Articular chondrocyte of knee joint (primary cell): ENCODE measurements at places on chromosomes 5 and 9. TPM values are rescaled to one million over a fixed set of nuclear protein-coding genes. Genes with fewer than 3 reads are reported as not detected.

ANKRD20A1 gene
- total RNA-seq, result not detected in 2 replicates

AQP3 gene
- total RNA-seq, result 2.1 and 2.4 TPM in 2 replicates

OLFM1 gene
- total RNA-seq, result 9.0 and 10.7 TPM in 2 replicates

TTC16 gene
- total RNA-seq, result under 0.01 TPM in 1 of 2 replicates, not detected in the other

NMUR2 gene
- total RNA-seq, result not detected in 2 replicates

GPR150 gene
- total RNA-seq, result under 0.01 TPM in 1 of 2 replicates, not detected in the other

IL4 gene
- total RNA-seq, result not detected in 2 replicates

CCDC187 gene
- under 0.01 and 0.11 TPM in 2 replicates for total RNA-seq

FUT7 gene
- total RNA-seq, result not detected in 2 replicates

PTRH1 gene
- 11.0 and 11.1 TPM in 2 replicates for total RNA-seq

SPATA6L gene
- total RNA-seq, result 1.8 TPM in 2 replicates

PCDHA11 gene
- 0.11 and 0.13 TPM in 2 replicates for total RNA-seq

TMEM171 gene
- 3.8 and 6.6 TPM in 2 replicates for total RNA-seq

FKTN gene
- 53.1 and 73.7 TPM in 2 replicates for total RNA-seq
